ENCODE measurements at places on chromosomes 6 and 20.

DNA sequence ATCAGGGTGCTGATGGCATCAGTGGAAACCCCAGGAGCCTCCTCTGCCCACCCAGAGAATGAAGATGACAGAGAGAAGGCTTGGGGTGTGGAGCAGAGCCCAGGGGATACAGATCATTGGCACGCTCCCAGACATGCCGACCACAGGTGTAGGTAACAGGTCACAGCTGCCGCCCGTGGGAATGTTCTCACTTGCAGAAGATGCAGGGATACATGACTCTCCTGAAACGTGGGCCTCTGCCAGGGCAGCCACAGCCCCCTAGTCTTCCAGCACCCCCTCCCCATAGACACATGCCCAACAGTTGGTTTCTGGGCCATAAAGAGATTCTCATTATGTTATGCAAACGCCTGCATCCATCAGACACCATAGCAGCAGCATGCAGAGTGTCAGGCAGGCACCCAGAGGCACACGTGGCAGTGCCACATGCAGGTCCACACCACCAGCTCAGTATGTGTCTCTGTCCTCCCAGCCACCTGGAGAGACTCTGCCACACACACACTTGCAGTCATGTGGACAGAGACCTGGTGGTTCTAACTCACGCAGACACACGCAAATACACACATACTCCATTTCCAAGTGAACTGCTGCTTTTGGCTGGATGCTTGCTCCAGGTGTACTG, 45.5 kb downstream of the LRFN2 start:
- no peak for DNase-seq

- no peak for DNase-seq
Measured at GRCh38 chr6:161186173-161186769, 87.6 kb downstream of the AGPAT4 start.

DNA sequence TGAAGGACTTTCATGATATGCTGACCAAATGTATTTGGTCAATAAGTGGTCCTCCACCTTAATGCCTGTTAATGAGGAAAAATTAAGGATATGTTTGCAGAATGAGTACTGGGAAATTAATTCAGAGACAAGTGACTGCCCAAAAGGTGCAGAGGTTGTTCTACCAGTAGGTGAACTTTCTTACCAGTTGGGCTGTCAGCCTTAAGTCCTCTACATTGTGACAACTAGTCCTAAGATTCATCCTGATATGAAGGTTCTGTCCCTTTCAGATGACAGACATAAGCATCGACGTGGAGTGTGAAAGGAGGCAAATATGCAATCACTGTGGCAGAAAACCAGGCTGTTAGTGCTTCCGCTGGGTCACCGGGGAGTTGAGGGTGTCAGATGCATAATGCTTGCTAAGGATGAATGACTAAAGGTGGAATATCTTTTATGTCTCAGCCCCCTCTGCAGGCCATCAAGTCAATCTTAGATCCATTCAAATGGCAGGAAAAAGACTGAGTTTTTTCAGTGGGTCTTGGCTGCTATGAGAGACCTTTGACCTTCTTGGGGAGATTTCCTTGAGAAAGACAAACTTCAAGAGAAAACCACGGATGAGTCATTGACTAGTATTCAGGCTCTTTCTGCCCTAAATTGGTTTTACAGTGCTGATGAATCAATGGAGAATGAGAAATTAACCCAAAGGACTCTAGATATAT, 226.0 kb downstream of the TPBG start:
- peak; percentile 58 for DNase-seq

GRCh38 chr6:90631046-90631445, 44.2 kb upstream of the MAP3K7 start:
- no peak for DNase-seq

- no peak for DNase-seq
Measured at GRCh38 chr20:63126876-63127699, 88.8 kb downstream of the YTHDF1 start.

- DNase-seq: no peak
Measured at GRCh38 chr6:94052749-94053148, 633.4 kb upstream of the EPHA7 start.

DNA sequence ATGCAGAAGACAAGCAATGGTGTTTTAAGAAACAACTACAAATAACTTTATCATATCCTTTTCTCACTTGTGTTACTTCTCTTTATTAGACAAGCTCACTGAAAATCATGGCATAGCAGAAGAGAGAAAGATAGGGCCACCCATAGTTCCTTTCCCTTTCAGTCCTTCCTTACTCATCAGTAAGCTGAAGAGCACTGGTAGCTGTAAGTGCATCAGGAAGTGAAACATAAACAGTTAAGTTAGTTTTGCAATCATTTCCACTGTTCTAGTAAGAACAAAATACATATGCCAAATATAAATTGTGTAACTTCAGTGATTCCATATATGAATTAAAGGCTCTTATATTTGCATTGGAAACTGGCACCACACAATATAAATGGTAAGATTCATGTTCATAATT, 220.1 kb downstream of the HACE1 start:
- no peak for DNase-seq

DNA sequence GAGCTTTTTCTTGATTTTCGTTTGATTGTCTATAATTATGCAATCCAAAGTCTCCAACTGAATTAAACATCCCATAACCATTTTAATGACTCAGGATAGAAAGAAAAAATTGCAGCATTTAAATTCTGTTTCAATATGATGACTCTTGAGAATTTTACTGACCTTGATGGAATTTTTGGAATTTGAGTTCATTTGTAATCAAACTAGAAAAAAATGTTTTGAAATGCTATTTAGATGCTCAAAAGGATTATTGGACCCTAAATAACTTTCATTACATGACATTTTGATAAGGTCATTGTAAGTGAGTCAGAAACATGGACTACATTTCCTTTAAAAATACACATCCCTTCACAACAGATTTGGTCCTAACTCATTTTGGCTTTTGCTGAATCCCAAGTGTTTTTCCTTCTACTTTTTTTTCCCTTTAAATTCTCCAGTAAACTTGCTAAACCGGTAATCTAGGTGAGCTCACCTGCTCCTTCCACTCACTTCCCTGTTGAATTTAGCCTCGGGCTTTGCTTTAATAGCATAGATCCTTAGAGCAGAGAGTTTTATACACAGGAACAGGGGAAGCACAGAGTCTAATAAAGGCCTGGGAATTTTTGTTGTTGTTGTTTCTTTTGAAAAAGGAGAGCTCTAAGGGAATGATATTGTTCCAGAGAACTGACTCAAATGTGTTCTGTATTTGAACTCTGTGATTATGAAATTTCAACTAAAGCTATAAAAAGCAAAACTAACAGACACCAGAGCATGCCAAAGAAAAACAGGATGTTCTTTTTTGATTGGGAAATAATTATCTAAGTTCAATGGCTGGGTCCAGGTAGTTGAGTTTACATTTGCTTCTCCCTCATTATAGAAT, 1088.2 kb upstream of the CITED2 start:
- DNase-seq: no peak

- DNase-seq: no peak
Measured at GRCh38 chr20:1953621-1954020, 40.2 kb downstream of the PDYN start.

DNA sequence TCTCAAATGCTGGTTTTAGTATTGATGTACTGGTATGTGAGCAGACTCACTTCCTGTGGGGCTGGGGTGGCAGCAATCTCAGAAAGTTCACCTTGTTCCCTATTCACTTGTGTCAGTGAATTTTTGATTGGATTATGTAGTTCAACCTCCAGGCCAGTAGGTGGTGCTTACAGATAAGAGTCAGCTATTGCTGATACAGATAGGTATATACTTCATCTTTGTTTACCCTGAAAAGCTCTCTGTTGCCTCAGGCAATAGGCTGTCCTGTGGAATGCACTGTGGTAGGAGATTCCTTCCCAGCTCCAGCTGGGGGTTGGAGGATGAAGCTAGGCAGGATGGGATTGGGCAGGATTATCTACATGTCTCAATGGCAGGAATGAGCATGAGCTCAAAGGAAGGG, 851.2 kb upstream of the EYS start:
- no peak for DNase-seq

DNA sequence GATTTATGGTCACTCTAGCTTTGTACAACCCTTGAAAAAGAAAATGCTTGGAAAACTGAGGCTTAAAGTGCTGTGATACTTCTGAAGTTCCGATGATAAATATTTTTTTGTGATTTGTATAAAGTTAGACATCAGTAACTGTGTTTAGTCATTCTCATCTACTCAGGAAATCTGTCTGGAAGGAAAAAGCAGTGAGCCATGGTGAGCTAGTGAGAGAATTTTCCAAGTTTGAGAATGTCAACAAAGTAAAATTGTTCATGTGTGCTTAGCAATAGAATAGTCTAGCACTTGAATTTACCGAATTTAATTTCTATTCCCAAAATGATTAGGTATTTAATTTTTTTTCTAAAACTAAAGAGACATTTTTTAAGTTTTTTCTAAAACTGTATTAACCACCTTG, 41.3 kb upstream of the PLCB4 start:
- DNase-seq: no peak

DNA sequence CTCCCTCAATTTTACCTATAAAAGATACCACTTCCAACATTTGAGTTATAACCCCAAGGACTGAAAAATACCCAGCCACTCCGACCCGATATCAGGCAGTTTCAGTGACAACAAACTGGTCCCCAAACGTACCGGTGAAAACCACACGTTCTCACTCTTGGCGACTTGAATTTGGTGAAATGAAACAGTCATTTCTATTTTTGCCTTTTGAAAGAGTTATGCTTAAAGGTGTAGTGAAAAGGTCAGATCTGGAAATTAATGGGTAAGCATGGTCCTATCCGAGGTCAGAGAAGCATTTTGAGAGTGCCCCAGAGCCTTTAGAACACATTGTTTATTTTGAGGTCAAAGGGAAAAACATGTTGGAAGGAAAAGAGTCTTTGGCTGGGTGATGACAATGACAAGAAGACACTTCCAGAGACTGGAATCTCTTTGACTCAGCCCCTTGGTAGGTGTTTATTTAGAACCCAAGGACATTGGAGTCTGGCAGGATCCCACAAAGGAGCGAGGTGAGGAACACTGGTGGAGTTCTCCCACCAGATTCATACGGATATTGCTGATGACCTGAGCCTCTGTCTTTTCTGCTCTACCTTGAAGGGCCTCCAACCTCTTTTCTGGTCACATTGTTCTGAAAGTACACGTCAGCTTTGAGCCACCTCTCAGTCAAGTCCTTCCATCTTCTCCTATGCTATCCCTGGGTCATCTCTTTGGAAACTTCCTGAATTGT, 235.0 kb downstream of the GMPR start:
- DNase-seq: no peak

- DNase-seq: no peak
Measured at GRCh38 chr20:58638467-58639181, 12.5 kb upstream of the STX16 start.

DNA sequence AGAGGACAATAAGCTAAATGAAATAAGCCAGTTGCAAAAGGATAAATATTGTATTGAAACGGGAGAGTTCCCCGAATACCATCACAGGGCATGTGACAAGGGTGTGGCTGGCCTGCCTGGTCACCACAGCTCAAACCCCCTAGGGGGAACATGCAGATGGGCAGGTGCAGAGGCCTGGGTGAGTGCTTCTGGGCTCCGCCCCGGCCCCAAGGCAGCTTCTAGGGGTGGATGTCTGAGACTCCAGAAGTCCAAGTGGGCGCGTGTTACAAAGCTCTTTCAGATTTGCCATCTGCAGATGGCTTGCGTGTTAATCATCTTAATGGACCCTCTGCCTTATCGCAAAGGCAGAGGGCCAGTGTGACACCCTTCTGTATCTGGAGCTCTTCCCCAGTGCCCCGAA, 559.2 kb upstream of the IMPG1 start:
- no peak for DNase-seq

- no peak for DNase-seq
Measured at GRCh38 chr6:35425284-35425683, 26.9 kb upstream of the FANCE start.

DNA sequence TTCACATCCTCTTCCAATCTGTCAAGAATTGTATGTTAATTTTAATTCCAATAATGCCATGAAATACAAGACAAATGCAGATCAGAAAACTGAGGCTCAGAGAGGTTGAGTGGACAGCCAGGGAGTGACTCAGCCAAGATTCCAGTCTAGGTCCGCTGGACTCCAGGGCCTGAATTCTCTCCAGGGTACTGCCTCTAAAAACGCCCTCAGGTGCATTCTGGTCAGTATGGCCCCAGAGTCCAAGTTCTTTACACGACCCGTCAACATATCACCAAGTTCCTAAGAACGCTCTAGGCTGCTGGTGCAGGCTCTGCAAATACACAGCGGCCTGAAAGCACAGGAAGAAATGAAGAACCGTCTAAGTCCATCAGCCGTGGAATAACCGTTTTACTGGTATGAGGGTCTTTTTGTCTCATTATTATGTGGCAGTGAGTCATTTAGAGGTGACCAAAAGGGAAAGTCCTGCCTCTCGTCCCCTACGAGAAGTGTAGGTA, 709 bp upstream of the ASXL1 start:
- DNase-seq: no peak

GRCh38 chr6:125821825-125822281, 31.1 kb downstream of the NCOA7 start:
- peak; percentile 30 for DNase-seq

DNA sequence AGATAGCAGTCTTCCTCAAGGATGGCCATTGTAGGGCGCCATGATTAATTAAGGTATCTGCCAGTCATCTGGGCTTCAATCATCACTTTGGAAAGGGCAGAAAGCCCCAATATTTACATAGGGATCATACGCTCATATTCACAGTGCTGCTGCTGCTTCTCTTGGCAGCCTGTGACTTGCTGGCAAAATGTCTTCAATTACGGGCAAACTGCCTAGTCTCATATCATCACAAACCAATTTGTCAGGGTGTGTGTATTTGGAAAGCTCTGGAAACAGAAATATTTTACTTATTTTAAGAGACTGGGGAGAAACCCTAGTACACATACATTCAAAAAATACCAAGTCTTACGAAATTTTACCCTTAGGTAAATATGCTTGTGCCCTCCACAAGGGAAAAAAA, 77.6 kb downstream of the SAMD5 start:
- no peak for DNase-seq

DNA sequence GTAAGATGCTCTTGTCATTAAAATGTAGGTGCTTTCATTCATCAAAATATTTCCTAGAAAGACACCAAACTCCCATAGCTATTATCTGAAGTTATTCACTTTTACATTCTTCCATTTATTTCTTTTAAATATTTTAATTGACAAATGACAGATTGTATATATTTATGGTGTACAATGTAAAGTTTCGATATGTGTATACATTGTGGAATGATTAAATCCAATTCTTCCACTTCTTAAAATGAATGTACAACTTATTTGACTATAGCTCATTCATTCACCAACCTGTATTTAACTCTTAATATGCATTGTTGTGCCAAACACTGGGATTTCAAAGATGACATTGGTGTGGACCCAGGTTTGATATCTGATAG, 41.0 kb downstream of the CCN2 start:
- DNase-seq: no peak

All from NCI-H1436 (cell line).